ENCODE measurements at places on chromosomes 5 and 9.

DNA sequence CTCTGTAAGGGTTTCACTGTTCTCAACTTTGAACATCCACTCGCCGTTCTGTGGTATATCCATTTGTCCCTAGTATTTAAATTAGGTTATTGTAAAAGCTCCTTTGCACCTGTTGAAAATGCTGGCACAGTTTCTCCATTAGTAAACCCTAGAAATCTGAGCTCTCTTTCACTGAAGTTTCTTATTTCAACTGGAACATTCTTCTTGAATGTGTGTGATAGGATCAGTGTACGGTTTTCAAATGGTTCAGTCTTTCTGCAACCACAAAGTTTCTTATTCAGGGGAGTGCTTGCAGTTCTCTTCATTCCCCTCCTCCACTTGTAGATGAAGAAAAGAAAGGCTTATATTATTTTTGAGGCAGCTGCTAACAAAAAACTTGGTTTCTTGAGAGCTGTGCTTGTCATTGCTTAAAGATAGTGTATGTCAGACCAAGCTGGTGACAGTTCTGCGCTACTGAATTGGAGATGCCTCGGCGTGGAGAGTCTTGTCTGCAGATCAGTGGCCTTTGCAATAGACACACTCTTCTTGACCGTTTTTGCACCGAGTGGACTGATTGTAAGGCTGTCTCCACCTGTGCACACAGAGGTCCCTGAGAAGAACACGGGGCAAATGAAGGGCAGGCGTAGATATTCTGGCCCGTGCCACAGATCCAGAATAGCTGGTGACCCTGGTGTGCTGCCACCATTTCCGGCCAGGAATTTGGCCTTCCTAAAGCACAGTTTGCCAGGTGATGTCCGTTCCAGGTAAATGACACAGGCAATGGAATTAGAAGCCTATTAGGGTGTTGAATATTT is 102.2 kb downstream of the TRIO start:
- no peak for DNase-seq

- no peak for DNase-seq
Observed at GRCh38 chr5:125343015-125343414, 596.6 kb upstream of the ZNF608 start.

- DNase-seq: no peak
Observed at GRCh38 chr9:127905788-127906191, 6.4 kb upstream of the ST6GALNAC6 start.

GRCh38 chr5:142825378-142826089 is 55.4 kb downstream of the ARHGAP26 start:
- DNase-seq: no peak

- DNase-seq: no peak
Observed at GRCh38 chr9:22446589-22446949, at the start of gene DMRTA1. Gene DMRTA1 (plus strand): TSS chr9:22446824. CDS start chr9:22447066, 242 bp downstream.

- no peak for DNase-seq
Observed at GRCh38 chr5:124444147-124444775, 302.2 kb downstream of the ZNF608 start.

GRCh38 chr5:16557477-16557876 is 59.3 kb downstream of the RETREG1 start:
- DNase-seq: no peak

All from NCI-H187 treated with DMSO at 0.1 percent for 48 hours (cell line).